ENCODE measurements at places on chromosomes 6 and 20.

DNA sequence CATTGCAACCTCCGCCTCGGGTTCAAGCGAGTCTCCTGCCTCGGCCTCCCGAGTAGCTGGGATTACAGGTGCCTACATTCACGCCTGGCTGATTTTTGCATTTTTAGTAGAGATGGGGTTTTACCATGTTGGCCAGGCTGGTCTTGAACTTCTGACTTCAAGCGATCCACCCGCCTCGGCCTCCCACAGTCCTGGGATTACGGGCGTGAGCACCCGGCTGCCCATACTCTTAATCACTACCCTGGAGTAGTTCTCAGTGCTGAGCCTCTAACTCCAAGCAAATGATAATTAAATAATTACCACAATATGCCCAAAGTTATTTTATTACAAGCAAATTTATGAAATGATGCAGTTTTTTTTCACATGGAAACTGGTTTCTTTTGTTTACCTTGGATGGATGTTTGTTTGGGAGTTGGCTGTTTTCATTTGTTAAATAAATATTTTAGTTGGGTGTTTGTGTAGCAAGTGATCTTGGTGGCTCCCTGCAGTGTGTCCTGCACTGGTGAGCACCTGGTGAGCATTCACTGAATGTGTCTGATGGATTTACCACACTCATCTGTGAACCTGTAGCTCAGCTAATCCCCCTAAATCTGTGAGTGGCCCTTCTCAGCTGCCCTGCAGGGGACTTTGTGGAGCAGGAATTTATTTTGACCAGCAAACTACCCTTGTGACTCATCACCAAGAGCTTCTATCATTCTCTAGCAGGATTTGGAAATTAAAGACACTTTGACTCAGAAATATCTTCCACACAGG lies 36.9 kb downstream of the UTRN start:
- no peak for DNase-seq

DNA sequence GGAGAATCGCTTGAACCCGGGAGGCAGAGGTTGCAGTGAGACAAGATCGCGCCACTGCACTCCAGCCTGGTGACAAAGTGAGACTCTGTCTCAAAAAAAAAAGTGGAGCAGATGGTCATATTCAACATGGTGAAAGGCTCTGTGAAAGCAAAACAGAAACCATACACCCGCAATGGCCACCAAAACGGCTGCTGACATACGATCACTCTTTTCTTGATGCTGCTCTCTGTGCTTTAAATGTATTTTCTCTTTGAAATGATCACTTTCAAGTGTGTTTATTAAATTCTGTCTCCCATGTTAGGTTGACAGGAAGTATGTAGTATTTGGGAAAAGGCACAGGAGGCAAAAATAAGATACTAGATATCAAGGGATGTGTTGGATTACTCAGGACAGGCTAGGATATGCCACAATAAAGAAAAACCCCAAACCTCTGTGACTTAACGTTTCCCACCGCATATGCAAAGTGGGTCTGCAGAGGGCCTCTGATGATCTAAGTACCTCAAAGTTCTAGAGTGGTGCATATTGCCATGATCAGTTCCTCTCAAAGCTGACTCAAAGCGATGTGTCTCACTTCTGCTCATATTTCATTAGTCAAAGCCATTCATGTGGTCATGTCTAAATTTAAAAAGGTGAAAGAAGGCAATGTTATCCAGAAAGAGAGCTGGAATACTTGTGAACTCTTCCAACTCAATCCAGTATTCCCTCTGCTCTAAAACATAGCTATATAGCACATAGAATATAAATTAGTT lies 155.1 kb upstream of the SOX4 start:
- no peak for DNase-seq

DNA sequence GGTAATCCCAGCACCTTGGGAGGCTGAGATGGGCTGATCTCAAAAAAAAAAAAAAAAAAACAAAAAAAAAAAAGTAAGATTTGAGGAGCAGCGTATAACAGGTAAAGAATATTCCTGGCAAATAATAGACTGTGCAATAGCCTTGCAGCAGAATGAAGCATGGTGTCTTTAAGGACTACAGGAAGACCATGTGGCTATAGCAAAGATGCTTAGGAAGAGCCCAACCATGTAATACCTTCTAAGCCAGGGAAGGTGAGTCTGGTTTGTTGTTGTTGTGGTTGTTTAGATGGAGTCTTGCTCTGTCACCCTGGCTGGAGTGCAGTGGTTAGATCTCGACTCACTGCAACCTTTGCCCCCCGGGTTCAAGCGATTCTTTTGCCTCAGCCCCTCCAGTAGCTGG lies 14.3 kb upstream of the RBM39 start:
- DNase-seq = no peak

DNA sequence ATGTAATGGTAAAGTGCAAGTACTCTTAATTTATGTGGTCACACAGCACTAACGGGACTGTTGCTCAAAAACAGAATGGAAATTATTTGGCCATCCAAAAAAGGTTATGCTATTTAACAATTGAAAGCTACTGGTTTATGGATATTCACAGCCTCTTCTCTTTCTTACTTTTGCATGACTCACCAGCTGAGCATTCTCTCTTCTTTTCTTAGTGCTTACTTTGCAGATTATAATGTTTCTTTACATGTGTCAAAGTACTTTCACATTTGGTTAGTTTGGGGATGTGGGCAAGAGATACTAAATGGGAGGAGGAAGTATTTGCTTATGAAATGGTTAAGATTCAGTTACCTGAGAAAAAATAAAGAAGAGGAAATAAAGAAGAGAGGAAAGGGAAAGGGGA lies 610.5 kb downstream of the HTR1B start:
- DNase-seq = peak; percentile 26

GRCh38 chr20:4369119-4369797 lies 352.5 kb upstream of the PRND start:
- DNase-seq = no peak

DNA sequence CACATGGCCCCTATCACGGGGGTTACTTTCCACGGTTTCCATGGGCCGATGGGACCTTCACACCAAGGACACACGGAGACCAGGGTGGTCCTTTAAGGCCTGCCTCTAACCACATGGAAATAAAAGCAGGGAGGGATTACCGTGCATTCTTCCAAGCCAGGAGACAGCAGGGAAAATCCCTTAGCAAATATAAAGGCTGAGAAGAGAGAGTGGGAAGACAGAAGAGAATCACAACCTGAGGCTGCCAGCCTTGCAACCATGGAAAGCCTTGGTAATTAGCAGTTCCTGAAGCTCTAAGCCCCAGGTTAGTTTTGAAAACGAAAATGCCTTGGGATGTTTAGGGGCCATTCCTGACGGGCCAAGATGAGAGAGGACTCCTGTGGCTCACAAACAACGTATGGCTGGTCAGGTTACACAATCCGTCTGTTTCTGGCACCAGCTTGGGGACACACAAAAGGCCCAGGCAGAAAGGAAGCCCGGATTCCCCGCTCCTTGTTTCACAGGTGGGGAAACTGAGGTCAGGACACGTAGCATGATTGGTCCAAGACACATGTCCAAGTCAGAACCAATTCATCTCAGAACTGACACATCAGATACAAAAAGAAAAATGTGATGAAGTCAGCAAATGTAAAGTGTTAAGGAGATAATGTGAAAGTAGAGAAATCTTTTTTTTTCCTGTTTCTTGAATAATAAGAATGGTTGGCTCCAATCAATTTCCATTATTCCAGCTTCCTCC lies 2.8 kb downstream of the PREX1 start:
- peak; percentile 50 for DNase-seq

Data from astrocyte of the hippocampus (primary cell).